ENCODE measurements at places on chromosomes 7 and 10.

- DNase-seq = no peak
Observed at GRCh38 chr10:52451817-52452216, 137.7 kb downstream of the DKK1 start.

DNA sequence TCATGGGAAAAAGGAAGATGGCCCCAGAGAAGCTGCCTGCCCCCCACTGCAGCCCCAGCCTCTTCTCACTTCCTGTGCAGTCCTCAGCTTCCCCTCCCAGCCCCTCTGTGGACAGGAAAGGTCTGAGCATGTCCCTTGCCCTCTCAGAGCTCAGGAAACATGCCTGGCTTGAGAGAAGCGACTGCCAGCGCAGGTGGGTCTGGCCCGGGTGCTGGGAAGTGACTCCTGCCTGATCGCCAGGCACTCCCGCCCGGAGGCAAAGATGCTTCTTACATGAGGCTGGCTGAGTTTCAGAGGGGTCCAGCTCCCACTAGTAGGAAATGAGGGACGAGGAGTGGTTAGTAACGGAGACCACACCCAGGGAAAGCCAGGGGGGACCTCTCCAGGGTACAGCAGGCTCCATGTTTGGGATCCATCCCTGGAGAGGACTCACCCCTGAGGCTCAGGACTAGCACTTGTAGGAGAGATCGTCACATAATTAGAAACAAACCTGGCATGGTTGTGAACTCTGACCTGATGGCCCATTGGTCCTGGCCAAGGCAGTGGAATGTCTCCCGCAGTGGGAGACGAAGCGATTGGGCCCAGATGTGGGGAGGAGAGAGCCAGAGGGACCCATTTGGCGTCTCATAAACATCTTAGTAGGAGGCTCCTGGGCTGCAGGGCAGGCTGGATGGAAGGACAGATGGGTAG lies 12.3 kb downstream of the ELN start:
- DNase-seq = no peak

DNA sequence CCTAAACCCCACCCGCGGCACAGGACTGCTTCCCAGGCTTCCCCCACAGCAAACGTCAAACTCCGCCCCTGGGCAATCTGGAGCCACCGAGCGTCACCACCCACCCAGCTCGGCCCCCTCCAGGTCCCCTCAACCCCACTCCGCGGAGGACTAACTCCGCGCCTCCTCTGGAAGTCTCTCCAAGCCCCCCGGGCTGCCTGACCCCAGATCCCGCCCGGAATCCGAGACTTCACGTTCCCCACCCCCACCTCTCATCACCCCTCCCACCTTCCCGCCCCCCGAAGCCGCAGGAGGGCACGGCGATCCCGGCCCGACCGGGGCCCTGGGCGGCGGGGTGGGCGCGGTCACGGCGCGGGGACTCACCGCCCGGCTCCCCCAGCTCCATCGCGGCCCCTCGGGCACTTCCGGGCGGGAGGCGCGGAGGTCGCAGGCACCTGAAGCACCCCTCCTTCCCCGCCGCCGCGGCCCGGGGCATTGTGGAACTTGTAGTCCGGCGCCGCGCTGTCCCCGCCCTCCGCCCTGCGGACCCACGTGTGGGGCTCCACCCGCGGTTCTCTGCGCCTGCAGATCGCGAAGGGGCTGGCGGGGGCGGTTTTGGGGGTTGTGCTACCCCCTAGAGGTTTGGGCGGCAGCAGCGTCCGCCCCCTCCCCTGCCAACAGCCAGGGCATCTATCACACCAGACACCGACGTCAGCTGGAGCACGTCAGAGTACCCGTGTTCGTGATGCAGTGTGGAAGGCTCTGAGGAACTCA lies at the start of gene TMUB1:
TSS of gene TMUB1 (minus strand) at position 423 of the 753 bp plus-strand sequence. CDS start 930 bp downstream, outside the sequence.
- DNase-seq = peak; percentile 89

DNA sequence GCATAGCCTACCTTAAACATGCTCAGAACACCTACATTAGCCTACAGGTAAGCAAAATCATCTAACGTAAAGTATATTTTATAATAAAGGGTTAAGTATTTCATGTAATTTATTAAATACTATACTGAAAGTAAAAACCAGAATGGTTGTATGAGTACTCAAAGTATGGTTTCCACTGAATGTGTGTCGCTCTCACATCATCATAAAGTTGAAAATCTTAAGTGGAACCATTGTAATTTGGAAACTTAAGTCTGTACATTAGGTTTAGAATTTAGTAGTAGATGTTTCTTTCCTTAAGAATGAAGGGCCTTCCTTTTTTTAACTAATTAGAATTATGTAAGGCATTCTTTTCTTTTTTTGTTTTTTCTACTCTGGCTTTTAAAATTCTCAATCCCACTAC lies 240.0 kb upstream of the AOAH start:
- no peak for DNase-seq

DNA sequence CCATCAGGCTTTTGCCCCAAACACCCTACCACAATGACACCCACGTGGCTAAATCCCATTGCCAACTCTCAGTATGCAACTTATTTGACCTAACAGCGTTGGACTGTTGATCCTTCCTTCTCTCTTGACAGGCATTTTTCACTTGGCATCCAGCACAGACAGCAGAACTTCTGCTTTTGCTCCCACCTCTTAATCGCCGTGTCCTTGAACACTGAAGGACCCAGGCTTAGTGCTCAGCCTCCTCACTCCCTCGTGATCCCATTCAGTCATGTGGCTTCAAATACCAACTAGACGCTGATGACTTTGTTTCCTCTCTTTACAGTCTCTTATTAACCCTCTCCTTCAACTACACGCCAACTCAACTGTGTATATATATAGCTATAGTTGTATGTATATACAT lies 25.0 kb downstream of the ZFAND2A start:
- DNase-seq = peak; percentile 8

DNA sequence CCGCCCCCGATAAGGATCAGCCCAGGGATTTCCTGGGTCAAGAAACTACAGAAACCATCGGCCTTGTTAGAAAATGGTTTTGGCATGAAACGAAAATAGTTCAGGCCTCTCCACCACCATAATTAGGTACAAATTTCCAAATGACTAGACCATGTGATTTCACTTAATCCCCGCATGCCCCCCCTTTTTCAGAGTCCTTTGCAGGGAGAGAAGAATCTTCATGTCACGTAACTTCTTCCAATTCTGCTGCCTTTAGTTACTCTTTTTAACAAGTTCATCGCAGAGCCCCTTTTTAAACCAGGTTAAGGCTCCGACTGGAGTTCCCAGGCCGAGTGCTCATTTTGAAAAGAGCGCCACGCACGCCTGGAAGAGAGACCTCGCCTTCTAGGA lies 3.4 kb downstream of the PDGFA start:
- DNase-seq = no peak

- no peak for DNase-seq
Observed at GRCh38 chr10:45443101-45444009, 69.3 kb downstream of the ALOX5 start.

- no peak for DNase-seq
Observed at GRCh38 chr10:49734676-49735075, 27.4 kb downstream of the OGDHL start.

- no peak for DNase-seq
Observed at GRCh38 chr10:113291413-113291812, 261.4 kb upstream of the HABP2 start.

DNA sequence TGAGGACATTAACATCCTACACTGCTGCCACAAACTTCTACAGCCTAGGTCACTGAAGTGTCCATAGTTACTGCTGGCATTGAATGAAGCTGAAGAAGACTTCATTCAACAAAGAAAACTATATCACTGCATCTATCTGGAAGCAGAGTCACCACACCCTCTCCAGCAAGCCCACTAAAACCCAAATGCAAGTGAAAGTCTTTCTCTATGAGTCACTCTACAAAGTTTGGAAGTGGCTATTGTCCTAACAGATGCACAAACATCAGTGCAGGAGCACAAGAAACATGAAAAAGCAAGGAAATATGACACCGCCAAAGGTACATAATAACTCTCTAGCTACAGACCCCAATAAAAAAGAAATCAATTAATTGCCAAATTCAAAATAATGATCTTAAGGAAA lies 43.5 kb upstream of the CAMK2B start:
- no peak for DNase-seq

DNA sequence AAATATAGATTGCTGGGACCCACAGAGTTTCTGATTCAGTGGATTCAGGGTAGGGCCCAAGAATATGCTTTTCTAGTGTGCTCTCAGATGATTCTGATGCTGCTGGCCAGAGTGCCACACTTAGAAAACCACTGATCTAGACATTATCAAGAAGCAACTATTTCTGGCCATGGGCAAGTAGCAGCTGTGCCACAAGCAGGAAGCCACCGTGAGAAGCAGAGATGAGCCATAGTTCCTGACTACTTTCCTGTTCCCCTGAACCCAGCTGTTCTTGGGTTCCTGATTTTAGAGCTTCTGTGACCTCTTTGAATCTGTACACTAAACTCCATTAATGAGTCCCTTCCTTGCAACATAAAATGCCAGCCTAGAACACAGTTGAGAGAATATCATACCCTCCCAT lies 38.1 kb upstream of the PIK3AP1 start:
- DNase-seq = no peak

DNA sequence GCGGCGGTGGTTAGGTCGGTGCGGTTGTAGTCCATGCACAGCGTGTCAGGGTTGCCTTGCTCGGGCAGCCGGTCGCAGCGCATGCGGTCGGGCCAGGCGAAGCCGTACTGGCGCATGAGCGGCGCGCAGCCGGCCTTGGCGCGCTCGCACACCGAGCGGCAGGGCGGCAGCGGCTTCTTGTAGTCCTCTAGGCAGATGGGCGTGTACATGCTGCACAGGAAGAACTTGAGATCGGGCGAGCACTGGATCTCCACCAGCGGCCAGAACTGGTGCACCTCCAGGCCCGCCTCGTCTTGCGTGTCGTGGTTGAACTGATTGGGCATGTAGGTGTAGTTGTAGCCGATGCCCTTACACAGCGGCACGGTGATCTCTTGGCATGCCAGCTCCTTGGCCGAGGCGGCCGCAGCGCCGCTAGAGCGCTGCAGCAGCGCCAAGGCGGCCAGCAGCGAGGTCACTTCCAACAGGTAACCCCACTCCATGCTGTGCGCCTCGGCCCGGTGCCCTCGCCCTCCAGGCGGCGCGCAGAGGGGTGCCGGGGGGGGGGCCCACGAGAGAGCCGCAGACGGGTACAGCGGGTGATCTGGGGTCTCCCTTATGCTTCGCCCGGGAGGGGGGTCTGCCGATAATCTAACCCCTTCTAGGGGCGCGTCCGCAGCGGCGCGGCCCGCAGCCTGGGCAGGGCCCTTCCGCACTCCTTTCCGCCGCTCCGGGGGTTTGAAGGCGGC lies 983 bp downstream of the FZD8 start:
- DNase-seq = peak; percentile 76

- DNase-seq = no peak
Observed at GRCh38 chr7:50446542-50446960, 3.6 kb downstream of the FIGNL1 start.

GRCh38 chr10:124043310-124044142 lies 49.9 kb downstream of the CHST15 start:
- no peak for DNase-seq

GRCh38 chr10:45154502-45154901 lies 153.8 kb downstream of the ZNF22 start:
- no peak for DNase-seq

DNA sequence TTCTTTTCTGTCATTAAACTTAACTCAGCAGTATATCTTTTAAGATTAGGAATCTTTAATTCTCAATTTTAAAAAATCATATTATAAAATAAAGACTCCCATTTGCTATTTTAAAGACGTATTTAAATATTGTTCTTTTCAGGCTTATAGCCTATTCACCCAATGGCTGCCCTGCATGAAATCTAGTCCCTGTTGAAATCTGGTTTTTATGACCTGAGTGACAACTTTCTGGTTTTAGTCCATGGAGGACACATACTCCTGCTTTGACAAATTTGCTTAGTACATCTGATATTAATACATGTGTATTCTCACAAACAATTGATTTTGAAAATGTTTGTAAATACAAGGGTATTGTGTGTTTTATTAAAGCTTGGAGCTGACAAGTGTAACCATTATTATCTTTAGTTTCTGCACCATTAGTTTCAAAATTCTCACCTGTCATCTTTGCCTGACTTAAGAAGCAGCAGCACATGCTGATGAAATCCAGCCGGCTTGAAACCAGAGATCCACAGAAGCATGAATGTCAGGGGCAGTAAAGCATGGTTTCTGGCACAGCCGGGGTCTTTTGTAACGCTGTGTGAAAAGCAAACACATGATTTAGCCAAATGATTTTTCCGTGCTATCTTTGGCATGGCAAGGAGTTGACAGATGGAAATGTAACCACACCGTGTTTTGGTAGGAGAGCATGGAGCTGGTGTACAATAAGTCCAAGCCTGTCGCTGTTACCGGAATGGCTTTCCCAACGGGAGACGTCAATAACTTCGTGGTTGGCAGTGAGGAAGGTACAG lies 262.8 kb downstream of the DYNC1I1 start:
- DNase-seq = peak; percentile 53

DNA sequence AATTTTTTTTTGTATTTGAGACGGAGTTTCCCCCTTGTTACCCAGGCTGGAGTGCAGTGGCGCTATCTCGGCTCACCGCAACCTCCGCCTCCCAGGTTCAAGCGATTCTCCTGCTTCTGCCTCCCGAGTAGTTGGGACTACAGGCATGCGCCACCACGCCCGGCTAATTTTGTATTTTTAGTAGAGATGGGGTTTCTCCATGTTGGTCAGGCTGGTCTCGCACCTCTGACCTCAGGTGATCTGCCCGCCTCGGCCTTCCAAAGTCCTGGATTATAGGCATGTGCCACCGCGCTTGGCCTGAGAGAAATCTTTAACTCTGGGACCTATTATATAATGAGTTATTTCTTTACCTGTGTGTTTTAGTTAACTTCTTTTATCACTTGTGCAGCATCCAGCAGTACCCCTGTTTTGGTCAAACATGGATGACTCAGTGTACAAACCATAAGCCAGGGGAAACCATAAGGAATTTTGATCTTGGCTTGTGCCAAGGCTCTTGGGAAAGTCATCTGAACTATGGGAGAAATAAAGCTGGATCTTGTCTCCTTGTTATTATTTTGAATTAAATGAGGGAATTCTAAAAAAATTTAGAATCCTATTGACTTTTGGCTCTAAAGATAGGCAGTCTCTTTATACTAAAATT lies 23.6 kb upstream of the ZRANB1 start:
- no peak for DNase-seq

DNA sequence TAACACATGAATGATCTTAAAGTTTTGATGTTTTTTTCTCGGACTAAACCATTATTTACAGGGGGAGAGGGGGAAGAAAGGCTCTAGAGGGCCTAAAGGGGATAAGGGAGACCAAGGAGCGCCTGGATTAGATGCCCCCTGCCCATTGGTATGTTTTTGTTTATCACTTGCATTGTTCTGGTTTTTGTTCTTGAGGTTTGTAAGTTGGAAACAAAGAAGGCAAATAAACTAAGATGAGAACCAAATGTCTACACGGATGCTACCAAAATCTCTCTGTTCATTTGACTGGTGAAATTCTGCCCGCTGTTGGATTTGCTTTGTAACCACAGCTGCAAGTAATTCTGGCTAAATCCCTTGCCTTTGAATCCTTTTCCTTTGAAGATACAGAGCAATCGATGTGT lies 99.8 kb upstream of the MACROH2A2 start:
- DNase-seq = no peak
